ENCODE measurements at places on chromosomes 1 and 21. TPM values are rescaled to one million over a fixed set of nuclear protein-coding genes. Genes with fewer than 3 reads are reported as not detected.

Gene PLXNA2
- 20.8 TPM for total RNA-seq

Gene ATP6V1G3
- not detected for total RNA-seq

Gene PDZK1IP1
- 0.25 TPM for total RNA-seq

Gene TMEM52
- 58.7 TPM for total RNA-seq

Gene DENND1B
- total RNA-seq = 6.2 TPM

Gene SLC2A5
- total RNA-seq = 18.4 TPM

Gene OTUD7B
- 58.1 TPM for total RNA-seq

Gene OPTC
- total RNA-seq = not detected

Gene MTF2
- total RNA-seq = 10.6 TPM

Gene MATN1
- not detected for total RNA-seq

Gene KIRREL1
- total RNA-seq = 4.3 TPM

Gene PGBD5
- 9.8 TPM for total RNA-seq

Gene SPRR2F
- total RNA-seq = not detected

Gene OLIG2
- total RNA-seq = 0.22 TPM

Gene RLF
- 16.4 TPM for total RNA-seq

Gene ACTA1
- 20,625 TPM for total RNA-seq

Gene GMEB1
- 8.4 TPM for total RNA-seq

Gene AMY1B
- total RNA-seq = not detected

Gene GDAP2
- 12.2 TPM for total RNA-seq

Gene SNX7
- 4.1 TPM for total RNA-seq

Gene C1orf226
- 0.28 TPM for total RNA-seq

Data from psoas muscle (tissue), 8 donors.